ENCODE measurements at places on chromosomes 13 and 19. TPM values are rescaled to one million over a fixed set of nuclear protein-coding genes. Genes with fewer than 3 reads are reported as not detected.

- peak; percentile 74 for DNase-seq
- no peaks in the 10 kb centered on the region for H3K4me1 ChIP-seq
- no peaks in the 10 kb centered on the region for H3K27me3 ChIP-seq
- no peaks in the 10 kb centered on the region for H3K36me3 ChIP-seq
Observed at GRCh38 chr13:20495087-20496023, 30.3 kb downstream of the CRYL1 start.

DNA sequence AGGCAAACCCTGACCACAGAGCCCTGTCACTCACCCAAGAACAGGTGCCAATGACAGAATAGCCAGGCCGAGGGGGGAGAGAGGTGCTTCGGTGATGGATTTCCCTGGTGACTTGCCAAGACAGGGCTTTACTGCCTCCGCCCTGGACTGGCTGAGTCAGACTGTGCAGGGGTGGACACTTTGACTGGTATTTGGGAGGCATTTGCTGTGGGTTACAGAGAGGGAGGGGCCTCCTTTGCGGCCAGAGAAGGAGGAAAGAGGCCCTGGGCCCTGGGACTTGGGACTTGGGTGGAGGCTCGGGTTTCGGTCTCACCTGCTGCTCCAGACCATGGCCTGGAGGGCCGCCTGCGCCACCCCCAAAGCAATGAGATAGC is 4.6 kb upstream of the EPS8L1 start:
- H3K4me3 ChIP-seq = no peak overlapping the region
- H3K27me3 ChIP-seq = peaks cover 9% of the 10 kb centered on the region
- no peaks in the 10 kb centered on the region for H3K36me3 ChIP-seq
- H3K27ac ChIP-seq = peak overlapping the region; percentile 24
- no peaks in the 10 kb centered on the region for H3K4me1 ChIP-seq

- no peak overlapping the region for H3K27ac ChIP-seq
- DNase-seq = no peak
- H3K4me3 ChIP-seq = no peak overlapping the region
- H3K36me3 ChIP-seq = no peaks in the 10 kb centered on the region
- no peaks in the 10 kb centered on the region for H3K27me3 ChIP-seq
Observed at GRCh38 chr13:110571896-110572777, 10.6 kb upstream of the RAB20 start.

DNA sequence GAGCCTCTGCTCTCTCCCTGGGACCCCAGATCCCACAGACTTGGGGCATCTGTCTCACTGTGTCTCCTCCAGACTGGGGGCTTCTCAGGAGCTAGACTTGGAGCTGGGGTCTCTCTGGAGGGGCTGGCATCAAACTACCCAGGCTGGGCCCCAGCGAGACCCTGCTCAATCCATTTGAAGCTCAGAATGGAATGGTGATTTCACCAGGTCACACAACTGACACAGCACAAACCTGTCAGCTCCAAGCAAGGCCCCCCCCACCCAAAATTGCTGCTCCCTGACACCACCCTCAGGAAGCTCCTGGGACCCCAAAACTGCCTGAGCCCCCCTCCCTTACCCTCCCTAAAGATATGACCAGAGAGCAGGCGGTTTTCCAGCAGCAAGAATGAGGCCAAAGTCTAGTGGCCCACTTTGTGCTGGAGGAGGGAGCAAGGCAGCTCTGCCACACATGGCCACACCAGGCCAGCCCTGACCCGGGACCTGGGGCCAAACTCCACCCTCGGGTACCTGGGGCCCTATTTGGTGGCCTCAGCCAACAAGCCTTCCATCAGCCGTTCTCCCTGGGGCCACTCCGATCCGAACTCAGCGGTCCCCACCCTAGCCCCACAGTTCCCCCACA is 2.4 kb downstream of the NR2F6 start:
- H3K36me3 ChIP-seq = no peaks in the 10 kb centered on the region
- peak overlapping the region; percentile 86 for H3K27ac ChIP-seq
- peak overlapping the region; percentile 80 for H3K4me3 ChIP-seq
- DNase-seq = peak; percentile 64

DNA sequence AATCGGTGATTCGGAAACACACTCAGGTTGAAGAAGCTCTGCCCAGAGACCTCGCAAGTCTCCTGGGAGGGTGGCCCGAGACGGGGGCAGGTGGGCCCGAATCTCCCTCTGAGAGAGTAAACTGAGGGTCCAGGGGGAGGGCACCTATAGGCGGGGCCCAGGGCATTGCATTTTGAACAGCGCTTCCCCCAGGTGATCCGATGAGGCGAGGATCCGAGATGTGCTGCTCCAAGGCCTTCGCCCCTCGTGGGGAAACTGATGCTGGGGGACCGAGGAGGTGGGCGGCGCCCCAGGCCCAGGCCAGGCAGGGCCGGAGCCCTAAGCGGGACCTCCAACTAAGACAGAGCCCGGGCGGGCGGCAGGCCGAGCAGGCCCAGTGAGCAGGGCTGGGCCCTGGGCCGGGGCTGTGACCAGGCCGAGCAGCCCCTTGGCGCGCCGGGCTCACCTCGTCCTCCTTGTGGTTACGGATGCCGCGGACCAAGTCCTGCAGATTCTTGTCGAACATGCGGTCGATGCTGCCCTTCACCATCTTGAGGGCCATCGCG is 500 bp downstream of the AP3D1 start:
- peaks cover 12% of the 10 kb centered on the region for H3K4me1 ChIP-seq
- peak; percentile 33 for DNase-seq
- peak overlapping the region; percentile 79 for H3K27ac ChIP-seq

- no peak overlapping the region for H3K4me3 ChIP-seq
- H3K36me3 ChIP-seq = no peaks in the 10 kb centered on the region
- H3K27me3 ChIP-seq = no peaks in the 10 kb centered on the region
- no peak overlapping the region for H3K27ac ChIP-seq
Observed at GRCh38 chr13:41613471-41613870, 156.1 kb downstream of the RGCC start.

DNA sequence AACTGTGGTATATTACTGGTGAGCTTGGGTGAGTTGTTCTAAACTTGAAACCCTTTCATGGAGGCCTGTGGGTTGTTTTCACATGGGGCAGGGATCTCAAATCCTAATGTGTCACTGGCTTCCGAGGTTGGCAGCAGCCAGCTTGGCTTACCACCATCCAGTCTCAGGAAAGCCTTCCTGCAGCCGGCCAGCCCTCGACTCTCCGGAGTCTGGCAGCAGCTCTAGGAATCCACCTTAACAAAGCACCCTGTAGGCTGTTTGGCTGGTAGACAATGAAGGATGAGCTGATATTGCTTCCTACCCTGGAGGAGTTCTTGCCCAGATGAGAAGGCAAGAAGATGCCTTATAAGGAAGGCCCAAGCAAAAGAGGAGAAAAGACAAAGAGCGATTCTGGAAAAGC is 188.3 kb downstream of the KLF12 start:
- H3K4me3 ChIP-seq = no peak overlapping the region
- no peaks in the 10 kb centered on the region for H3K27me3 ChIP-seq
- no peaks in the 10 kb centered on the region for H3K36me3 ChIP-seq
- no peaks in the 10 kb centered on the region for H3K4me1 ChIP-seq

- H3K27me3 ChIP-seq = no peaks in the 10 kb centered on the region
- DNase-seq = no peak
- H3K36me3 ChIP-seq = no peaks in the 10 kb centered on the region
- H3K27ac ChIP-seq = no peak overlapping the region
- H3K4me3 ChIP-seq = no peak overlapping the region
Observed at GRCh38 chr13:100666124-100666523, 8.5 kb downstream of the TMTC4 start.

The HCST gene
- 2.4 TPM for total RNA-seq

The ZNF431 gene
- total RNA-seq = 12.0 TPM

The CEACAM6 gene
- 260 TPM for total RNA-seq

The ACER1 gene
- total RNA-seq = not detected

The OR7A5 gene
- total RNA-seq = not detected

The KLK4 gene
- total RNA-seq = 1.2 TPM

The GPALPP1 gene
- 15.8 TPM for total RNA-seq

Data from colonic mucosa (tissue), 4 donors.